ENCODE measurements at places on chromosomes 4 and X.

GRCh38 chrX:52280812-52281211, 88.0 kb upstream of the XAGE2 start:
- DNase-seq = no peak

GRCh38 chr4:156536661-156537060, 434.9 kb downstream of the PDGFC start:
- DNase-seq = no peak

DNA sequence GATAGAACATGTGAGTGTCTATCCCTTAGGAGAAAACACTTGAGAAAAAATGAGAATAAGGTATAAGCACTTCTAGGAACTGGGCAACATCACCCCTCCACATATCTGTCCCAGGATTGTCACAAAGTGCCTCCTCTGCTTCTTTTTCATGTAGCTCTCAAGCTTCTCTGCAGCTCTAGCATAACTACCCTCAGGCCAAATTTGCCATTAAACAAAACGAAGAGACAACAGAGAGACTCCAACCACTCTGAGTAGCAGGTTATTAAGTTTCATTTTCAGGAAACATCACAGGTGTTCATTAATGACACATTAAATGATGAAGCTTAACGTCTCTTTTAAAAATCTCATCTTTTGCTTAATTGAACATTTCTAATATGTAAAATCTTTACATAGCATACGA, 580.0 kb downstream of the GALNTL6 start:
- no peak for DNase-seq

- DNase-seq = peak; percentile 45
Observed at GRCh38 chr4:74794382-74795010, at the start of gene BTC. Gene BTC, minus strand, starts transcription at chr4:74794523. Its CDS starts 198 bp downstream, at chr4:74794325.

DNA sequence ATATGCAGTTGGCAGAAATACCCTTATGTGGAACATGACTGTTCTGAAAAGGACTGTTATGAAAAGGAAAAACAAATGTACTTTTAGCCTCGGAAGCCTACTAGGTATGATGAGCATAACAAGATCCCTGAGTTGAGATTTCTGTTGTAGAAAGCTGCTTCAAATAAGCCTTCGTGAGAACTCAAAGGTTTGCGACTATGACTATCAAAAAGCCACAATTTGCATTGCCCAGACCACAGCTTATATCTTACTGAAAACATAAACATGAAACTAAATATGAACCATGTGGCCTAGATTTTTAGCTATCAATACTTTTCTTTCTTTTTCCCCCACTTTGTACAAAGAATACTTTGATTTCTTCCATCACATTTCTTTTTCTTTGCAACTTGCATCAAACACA, 398.2 kb upstream of the LCORL start:
- no peak for DNase-seq

DNA sequence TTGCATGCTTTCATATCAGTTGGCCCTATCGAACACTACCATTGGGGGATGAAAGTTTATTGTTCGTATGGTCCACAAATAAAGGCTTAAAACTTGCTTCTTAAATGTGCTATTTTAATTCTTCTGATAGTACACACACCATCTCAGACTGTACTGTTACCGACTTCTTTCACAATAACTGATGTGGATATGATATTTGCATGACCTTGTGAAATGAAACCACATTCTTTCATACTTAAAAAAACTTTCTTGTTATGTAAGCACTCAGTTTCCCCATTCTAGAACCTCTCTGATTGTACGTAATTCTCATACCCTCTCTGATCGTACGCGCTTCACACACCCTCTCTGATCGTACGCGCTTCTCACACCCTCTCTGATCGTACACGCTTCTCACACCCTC, 12.0 kb upstream of the WDR19 start:
- DNase-seq = no peak

- DNase-seq = no peak
Observed at GRCh38 chr4:187128222-187128621, 404.6 kb upstream of the FAT1 start.

- no peak for DNase-seq
Observed at GRCh38 chr4:12697970-12698369, 786.2 kb downstream of the RAB28 start.

GRCh38 chr4:68461790-68462189, 14.5 kb downstream of the TMPRSS11E start:
- no peak for DNase-seq

GRCh38 chr4:98728433-98728832, 70.0 kb upstream of the TSPAN5 start:
- no peak for DNase-seq

GRCh38 chr4:5260121-5260520, 208.8 kb downstream of the STK32B start:
- DNase-seq = no peak

GRCh38 chr4:116357758-116358157, 727.6 kb downstream of the TRAM1L1 start:
- DNase-seq = no peak

DNA sequence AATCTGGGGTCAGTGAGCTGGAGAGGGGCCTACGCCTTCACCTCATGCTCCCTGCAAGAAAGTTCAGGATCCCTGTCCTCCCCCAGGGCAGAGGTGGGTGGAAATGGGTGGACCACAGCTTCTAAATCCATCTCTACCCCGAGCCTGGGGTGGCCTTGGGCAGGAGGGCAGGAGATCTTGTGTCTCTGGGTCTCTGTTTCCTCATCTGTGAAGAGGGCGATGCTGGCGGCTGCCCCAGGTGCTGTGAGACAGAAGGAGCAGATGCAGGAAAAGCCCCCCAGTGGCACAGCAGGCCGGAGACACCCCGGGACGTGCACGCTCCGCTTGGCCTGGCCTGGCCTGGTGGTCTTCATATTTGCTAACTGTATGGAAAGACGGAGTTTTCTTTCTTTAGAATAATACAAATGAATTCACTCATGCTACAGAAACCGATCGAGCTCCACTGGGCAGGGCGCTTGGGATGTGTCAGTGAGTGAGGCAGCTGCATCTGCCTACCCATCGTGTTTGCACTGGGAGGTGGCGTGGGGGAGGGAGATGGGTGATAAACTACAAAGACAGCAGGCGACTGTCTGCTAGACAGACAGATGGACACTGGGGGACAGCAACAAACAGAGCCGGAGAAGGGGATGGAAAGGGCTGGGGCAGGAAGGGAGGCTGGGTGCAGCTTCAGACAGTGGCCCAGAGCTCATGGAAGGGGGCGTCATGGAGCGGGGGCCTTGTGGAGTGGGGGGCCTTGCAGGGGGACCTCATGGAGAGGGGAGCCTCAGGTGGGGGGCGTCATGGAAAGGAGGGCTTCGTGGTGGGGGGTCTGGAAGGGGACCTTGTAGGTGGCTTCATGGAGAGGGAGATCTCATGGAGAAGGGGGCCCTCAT, 136.2 kb downstream of the CPZ start:
- no peak for DNase-seq

GRCh38 chrX:95383778-95384177, 1300.9 kb upstream of the DIAPH2 start:
- DNase-seq = no peak

DNA sequence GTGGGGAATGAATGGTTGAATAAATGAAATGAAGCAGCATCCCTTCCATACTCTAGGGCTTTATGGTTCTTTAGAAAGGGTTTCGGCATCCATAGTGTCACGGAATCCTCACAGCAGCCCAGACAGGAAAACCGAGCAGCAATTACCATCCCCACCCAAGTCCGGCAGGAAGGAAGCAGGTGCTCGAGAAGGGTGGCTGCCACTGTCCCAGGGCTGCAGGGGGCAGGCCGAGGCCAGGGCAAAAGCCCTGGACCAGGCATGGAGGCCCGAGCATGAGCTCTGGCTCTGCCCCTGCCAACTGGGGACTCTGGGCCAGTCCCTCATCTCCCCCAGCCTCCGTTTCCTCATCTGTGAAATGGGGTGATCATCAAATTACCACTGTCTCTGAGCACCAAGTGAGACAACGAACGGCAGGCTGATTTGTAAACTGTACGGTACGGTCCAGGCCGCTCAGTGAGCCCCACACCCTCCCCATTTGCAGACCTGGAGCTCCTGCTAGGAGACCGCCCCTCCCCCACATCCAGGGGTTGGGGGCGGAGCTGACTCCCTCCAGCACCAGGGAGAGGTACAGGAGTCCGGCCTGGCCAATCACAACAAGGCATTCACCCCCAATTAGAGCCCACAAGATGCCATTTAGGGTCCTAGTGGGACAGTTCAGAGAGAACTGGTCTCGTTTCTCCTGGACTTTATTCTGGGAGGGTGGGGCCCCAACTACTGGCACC, 100.4 kb downstream of the WFS1 start:
- no peak for DNase-seq

DNA sequence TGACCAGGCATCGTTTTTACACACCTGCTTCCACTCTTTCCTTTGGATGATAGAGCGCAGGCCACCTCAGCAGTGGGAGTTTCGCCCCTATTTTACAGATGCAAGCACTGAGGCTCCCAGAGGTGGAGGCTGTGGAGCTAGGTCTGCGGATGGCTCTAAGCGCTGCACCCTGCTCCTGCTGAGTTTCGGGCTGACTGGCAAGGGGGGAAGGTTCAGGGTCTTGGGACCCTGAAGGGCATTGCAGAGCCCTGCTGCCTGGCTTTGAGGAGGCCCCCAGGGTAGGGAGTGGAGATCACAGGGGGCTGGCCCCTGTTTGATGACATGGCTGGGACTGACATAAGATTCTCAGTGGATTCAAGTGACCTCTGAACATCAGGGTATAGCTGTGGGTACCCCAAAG, 62.8 kb upstream of the NKX1-1 start:
- no peak for DNase-seq

DNA sequence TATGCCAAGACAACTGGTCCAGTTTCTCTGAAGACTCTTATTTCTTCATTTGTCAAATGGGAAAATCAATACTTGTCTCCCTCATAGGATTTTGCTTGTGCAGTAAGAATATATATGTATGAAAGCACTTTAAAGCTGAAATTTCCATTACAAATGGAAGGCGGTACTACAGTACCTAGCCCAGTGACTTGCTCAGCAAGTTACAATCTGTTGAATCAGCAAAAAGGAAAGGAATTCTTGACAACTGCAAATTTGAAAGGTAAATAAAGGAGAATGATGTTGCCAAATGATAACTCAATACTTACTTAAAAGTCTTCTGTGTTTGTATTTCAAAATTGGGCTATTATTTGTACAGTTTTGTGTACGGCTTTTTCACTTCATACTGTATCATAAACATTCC, 71.1 kb downstream of the PKD2 start:
- DNase-seq = no peak

DNA sequence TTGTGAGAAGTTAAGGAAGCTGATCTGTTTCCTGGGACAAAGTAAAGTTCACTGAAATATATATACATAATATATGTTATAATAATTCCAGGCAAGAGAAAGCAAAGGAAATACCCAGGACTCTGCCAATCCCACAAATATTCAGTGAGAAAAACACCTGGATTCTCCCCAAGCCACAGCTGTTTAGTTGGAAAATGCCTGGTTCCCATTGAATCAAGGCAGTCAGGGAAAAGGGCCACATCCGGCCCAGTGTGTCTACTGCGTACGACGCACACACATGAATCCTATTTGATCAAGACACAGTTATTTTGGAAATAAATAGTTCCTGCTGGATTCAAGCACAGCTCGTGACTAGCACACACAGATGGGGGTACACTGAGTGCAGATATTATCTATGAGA, 6.3 kb upstream of the DCHS2 start:
- DNase-seq = peak; percentile 74

DNA sequence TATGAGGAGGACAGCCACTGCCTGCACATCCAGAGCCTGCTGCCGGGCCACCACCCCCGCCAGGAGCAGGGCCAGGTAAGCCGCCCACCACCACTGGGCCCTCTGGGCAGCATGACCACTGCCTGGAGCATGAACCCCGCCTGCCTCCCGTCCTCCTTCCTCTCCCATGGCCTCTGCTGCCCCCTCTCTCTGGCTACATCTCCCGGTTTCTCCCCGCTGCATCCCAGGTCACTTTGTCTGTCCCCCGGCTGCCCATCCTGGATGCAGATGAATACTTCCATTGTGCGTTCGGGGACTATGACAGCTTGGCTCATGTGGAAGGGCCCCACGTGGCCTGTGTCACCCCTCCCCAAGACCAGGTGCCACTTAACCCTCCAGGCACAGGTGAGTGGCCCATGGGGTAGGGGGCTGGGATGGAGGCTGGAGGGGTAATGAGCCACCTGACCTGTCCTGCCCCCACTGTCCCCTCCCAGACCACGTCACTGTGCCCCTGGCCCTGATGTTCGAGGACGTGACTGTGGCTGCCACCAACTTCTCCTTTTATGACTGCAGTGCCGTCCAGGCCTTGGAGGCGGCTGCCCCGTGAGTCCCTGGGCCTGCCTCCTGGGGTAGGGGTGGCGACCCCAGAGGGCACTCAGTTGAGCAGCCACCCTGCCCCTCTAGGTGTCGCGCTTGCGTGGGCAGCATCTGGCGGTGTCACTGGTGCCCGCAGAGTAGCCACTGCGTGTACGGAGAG, 6.0 kb downstream of the PLXNB3 start:
- no peak for DNase-seq

GRCh38 chrX:118115953-118116712, 477 bp downstream of the KLHL13 start:
- DNase-seq = no peak

DNA sequence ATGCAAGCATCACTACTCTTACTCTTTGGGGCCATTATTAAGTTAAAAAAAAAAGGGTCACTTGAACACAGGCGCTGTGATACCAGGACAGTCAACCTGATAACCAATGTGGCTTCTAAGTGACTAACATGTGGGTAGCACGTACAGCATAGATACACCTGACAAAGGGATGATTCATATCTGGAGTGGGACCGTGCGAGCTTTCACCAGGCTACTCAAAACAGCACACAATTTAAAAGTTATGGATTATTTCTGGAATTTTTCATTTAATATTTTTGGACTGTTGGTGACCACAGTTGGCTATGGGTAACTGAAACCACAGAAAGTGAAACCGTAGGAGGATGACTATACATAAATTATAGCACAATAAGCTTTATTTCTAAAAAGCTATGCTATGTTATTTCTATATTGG, 113.8 kb upstream of the STIM2 start:
- DNase-seq = no peak

GRCh38 chr4:14952352-14952751, 49.9 kb upstream of the CPEB2 start:
- no peak for DNase-seq

DNA sequence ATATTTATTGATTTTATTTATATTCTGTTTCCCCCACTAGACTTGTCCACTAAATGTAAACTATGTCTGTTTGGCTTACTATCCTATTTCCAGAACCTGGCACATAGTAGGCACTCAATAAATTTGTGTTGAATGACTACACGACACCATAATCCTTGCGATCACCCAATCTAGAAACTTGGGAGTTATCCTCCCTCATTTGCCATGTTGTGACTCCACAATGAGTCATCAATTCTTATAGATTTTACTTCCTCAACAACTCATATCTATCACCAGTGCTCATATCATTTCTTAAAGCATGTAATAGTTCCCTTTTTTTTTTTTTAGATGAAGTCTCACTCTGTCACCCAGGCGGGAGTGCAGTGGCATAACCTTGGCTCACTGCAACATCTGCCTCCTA, 39.9 kb upstream of the VAMP7 start:
- DNase-seq = no peak

GRCh38 chr4:40418430-40419230, 83.5 kb downstream of the CHRNA9 start:
- DNase-seq = no peak

- DNase-seq = no peak
Observed at GRCh38 chr4:47816748-47817147, 21.1 kb downstream of the CORIN start.

Measured in left hindlimb (tissue), 1 donor.